ENCODE measurements at places on chromosomes 2 and 18.

DNA sequence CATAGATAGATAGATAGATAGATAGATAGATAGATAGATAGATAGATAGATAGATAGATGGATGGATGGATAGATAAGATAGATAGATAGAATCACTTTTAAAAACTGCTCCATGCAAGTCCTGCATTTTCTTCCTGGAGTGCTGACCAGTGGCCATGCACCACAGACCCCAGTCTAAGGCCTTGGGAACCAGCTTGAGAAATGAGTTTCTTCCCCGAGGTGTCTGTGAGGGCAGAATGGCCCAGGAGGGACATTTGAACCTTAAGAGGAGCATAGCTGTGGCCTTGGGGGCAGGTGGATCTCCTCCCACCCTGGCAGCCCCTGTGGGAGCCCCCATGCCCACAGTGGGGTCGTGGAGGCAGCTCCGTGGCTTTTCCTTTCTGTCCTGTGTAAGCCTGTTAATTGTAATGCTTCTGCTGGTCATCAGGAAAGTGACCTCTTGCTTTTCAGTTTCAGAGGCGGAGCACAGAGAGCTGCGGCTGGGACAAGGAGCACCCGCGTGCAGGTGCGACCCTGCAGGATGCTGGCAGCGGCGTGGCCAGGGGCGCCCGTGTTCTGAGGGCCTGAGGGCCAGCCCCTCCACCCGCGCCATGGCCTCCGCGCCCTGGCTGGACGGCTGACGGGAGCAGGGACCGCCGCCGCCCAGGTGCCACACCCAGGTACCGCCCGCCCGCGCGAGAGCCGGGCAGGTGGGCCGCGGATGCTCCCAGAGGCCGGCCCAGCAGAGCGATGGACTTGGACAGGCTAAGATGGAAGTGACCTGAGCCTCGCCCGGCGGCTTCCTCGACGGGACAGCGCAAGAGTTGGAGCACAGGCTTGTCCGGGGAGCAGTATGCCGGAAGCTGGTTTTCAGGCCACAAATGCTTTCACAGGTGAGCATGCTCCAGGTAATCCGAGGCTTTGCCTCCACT lies 168.6 kb downstream of the LDLRAD4 start:
- DNase-seq, result no peak

GRCh38 chr2:150023044-150023443 lies 435.5 kb upstream of the MMADHC start:
- no peak for DNase-seq

DNA sequence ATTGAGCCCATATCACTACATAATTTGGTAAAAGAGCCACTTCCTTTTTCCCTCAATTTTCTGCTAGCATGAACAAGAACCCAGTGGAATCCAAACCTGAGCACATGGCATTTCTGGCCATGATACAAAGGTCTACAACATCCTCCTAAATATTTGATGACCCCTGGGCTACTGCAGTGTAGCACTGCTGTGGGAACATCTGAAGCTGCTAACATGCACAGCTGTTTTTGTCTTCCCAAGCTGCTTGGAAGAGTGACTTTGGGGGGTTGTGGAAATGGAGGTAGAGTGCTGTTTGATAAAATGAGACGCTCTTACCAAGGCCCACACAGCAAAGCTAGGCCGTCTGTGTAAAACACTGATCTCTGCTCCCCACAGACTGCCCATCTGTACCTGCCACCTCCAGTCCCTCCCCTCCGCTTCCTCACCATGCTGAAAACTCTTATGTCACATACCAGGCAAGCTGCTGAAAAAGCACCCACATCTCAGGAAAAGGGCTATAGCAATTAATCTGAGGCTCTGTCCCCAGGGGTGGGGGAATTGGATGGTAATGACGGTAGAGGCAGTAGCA lies 197.2 kb upstream of the HNRNPA3 start:
- no peak for DNase-seq

- DNase-seq, result no peak
Observed at GRCh38 chr2:158115202-158115767, 13.6 kb downstream of the UPP2 start.

- no peak for DNase-seq
Observed at GRCh38 chr2:97737421-97738178, 24.2 kb downstream of the ZAP70 start.

DNA sequence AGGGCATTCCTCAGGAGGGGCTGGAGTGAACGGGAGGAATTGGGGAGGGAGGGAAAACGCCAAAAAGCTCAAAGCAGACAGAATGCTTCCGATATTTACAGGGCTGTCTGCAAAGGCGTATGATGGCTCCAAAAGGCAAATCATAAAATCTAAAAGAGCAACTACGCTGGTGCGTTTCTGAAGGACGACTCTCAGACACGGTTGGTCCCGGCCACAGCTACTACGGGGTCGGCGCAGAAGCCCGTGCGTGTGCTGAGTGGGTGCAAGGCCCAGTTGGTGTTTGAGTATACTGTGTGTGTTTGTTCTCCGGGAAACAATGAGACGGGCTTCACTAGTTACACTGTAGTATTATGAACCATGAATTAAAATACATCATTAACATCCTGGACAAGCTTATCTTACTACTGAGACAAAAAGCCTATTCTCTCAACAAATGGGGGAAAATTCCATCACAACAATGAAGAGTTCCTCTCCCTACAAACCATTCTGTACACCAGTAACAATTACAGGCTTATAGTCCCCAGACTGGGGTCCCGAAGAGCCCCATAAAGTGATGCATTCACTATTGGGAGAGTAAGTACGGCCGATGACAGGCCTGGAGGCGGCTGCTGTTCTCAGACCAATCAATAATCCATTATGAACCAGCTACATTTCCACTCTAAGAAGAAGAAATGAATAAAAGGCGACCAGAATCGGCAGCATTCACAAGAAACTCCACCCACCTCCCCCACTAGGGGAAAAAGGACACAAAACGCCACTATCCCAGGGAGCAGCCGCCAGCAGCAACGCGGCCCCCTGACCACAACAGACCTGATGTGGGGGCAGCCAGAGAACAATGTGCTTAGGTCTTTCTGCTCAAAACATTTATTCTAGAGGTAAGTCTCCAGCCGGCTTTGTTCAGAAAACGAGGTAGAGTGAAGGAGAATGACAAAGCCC lies 43.4 kb downstream of the ZNF516 start:
- no peak for DNase-seq

DNA sequence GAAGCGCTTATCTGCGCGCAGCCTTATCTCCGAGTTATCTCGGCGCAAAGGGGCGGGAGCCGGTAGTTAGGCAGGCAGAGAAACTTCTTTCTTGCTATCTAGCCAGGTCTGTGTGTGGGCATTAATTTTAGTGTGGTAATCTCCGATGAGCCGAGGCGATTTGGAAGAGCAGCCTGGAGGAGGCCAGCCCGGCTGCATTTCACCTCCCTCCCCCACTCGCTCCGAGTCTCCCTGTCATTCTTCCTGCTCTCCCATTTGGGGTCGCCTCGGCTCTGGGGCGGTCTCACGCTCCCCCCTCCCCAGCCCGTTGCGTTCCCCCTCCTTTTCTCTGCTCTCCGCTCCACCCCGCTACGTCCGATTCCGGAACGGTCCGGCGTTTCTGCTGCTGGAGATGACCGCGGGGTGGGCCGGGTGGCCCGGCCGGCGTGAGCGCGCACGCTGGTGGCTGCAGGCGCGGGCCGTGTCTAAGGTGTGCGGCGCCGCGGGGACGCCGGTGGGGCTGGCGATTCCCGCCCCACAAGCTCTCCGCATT lies 566 bp downstream of the GATA6 start:
- DNase-seq, result no peak

DNA sequence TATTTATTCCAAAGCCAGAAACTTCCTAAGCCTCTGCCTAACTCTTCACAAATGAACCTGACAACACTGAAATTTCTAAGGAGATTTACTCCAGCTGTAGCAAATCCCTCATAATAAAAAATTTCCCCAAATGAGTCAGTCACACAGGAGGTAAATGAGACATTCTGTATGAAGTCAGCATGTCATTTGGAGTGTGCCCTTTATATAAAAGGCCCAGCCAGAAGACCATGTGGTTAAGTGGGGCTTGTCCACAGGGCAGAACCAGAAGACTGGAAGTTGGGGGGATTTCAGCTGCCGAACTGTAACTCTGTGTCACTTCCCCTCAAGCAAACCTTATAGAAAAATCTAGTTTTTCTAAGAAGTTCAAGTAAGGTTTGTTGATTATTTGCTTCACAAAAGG lies 30.2 kb downstream of the NRP2 start:
- DNase-seq, result no peak

- DNase-seq, result no peak
Observed at GRCh38 chr2:25738383-25739343, 65.3 kb upstream of the DTNB start.

- DNase-seq, result no peak
Observed at GRCh38 chr18:63908858-63909257, 1.1 kb downstream of the SERPINB10 start.

- no peak for DNase-seq
Observed at GRCh38 chr2:19250906-19251305, 107.5 kb downstream of the OSR1 start.

GRCh38 chr18:36917907-36918306 lies 89.0 kb downstream of the KIAA1328 start:
- no peak for DNase-seq

- DNase-seq, result no peak
Observed at GRCh38 chr2:43950383-43951008, 45.3 kb downstream of the LRPPRC start.

GRCh38 chr2:179692610-179693009 lies 168.8 kb downstream of the ZNF385B start:
- no peak for DNase-seq

DNA sequence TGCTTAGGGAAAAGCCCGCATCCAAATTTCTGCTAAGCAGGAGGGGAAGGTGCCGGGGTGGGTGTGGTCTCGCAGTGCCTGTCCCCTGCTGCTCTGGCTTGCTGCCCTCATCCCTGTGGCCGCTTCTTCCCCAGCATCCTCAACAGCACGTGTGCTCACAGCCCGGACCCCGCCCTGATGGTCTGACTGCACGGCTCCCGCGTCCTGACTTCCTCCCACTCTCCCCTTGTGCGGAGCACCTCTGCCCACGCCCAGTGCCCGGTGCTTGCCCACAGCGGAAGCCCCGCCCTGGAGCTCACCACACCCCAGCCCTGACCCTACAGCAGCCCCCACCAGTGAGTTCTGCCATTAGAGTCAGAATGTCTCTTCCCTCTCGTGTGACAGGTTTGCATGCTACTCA lies 277.9 kb downstream of the NDUFA10 start:
- no peak for DNase-seq

DNA sequence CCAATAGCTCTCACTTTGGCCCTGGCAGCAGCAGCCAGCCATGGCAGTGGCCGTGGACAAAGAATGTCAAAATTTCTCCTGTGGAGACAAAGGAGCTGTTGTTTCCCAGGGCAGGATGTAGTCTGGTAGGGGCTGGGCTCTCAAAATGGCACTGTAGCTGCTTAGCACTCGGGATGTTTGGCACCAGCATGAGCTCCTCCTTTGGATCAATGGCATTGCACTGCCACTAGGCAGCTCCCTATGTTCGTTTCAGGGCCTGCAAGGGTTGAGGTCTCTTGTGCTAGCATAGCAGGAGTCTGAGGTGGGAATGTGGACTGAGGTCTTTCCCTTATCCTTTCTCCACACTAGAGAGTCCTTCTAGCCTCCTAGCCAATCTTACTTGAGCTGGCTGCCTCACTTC lies 948.8 kb upstream of the FAM98A start:
- DNase-seq, result no peak

- no peak for DNase-seq
Observed at GRCh38 chr2:173414823-173415322, 60.2 kb downstream of the CDCA7 start.

- DNase-seq, result no peak
Observed at GRCh38 chr2:208686665-208687064, 280.1 kb downstream of the PTH2R start.

GRCh38 chr2:128260239-128261138 lies 58.2 kb downstream of the HS6ST1 start:
- DNase-seq, result no peak

DNA sequence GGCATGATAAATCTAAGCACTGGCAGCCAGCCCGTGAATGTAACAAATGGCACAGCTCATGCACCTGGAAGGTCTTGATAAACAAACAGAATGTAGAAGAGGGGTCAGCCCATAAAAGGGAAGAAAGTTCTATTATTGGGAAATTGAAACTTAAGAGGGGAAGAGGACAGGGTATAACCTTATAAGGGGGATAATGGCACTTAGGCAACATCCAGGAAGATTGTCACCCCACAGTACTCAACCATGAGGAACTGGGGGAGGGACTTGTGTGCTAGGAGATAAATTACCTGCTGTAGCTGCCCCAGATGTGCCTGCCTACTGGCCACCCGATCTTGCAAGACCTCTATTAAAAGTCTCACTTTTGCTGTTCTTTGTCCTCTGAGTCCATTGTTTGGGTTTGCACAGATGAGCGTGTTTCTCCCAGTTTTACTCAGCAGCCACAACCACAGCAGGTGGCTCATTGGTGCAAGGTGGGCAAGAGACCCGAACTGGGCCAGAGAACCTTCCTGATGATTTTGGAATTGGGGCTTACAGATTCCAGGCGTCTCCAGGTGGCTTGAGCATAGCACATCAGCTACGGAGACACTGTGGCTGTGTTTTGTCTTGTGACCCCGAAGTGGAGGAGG lies 79.0 kb upstream of the TAF1B start:
- no peak for DNase-seq

DNA sequence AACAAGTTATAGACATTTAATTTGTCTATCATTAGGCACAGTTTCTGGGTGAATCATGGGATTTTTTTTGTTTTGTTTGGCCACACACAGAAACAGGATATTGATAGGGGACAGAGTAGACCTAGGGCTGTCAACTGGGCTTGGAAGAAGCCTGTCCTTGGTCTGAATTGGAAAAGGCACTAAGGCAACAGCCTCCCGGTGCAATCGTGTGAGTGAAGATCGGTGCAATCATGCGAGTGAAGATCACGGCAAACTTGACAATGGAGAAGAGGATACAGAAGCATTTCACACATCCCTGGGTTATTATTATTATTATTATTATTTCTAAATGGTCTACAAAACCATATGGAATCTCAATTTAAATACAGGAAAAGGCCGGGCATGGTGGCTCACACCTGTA lies 94.5 kb downstream of the ACKR3 start:
- no peak for DNase-seq

- DNase-seq, result no peak
Observed at GRCh38 chr18:51361130-51361860, 163.8 kb upstream of the MEX3C start.

DNA sequence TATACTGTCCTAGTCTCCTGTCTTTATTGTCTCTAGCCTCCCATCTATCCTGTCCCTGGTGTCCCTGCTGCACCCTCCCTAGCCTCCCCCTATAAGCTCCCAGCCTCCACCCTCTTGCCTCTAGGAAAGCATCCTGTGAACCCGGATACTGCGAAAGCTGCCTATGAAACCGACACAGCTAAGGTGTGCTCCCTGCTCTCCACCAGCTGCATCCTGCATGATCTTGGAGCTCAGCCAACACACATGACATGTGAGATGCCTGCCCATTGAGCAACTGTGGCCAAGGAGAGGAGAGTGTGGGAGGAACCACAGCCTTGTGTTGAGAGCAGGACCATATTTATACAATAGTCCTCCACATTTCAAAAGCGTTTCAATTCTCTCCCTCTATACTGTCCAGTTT lies 187.1 kb downstream of the ZBTB7C start:
- no peak for DNase-seq

GRCh38 chr18:34158881-34159690 lies 65.6 kb downstream of the NOL4 start:
- no peak for DNase-seq

GRCh38 chr18:56726906-56727305 lies 75.7 kb downstream of the WDR7 start:
- DNase-seq, result no peak

Data from activated gamma-delta T cell treated with Interleukin-2 at 50 U/mL for 16 hours (primary cell).